ENCODE measurements at places on chromosomes 12 and 14.

DNA sequence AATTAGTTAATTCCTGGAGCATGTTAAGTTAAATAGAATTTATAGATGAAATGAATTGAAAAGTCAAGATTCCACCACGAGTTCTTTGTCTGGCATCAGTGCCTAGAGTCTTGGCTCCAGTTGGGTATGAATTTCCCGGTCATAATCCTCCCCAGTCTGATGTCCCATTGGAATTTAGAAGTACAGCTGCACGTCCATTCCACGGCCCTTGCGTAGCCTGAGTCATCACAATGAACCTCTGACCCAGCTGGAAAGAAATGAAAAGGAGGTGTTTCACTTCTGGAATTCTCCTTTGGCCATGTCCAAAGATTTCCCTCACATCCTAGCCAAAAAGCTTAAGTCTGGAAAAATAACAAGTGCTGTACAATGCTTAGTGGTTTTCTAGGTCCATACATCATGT is 122.7 kb downstream of the KICS2 start:
- DNase-seq: no peak

- no peak for DNase-seq
Observed at GRCh38 chr12:2320841-2321240, 268.1 kb downstream of the CACNA1C start.

DNA sequence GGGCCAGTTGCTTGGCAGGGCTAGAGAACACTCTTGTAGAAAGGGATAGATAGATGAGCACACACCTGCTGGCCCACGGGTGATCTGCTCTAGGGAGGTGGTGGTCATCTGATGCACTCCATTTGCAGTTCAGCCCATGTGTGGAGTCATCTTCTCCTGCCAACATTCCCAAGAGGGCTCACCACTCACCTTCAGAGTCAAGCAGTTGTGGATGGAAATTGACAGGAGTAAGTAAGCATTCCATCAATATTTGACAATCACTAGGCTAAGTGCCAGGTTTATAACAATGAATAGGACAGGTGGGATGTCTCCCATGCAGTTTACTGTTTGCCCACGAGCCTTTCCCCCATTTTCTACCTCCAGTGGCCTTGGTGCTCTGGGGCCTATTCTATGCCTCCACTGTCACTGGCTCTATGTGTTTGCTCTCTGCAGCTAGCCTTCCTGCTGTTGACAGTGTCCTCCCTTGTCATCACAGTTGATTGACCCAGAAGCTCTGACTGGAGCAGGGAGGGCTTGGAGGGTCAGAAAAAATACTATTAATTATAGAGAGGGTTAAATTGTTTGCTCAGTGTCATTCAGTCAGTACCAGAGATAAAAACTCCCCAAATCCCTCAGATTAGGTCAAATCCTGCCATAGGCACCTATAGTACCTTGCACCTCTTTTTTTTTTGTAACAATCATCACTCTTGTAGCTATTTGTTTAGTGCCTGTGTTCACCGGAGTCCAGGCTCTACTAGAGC is 134.6 kb upstream of the PZP start:
- DNase-seq: no peak

DNA sequence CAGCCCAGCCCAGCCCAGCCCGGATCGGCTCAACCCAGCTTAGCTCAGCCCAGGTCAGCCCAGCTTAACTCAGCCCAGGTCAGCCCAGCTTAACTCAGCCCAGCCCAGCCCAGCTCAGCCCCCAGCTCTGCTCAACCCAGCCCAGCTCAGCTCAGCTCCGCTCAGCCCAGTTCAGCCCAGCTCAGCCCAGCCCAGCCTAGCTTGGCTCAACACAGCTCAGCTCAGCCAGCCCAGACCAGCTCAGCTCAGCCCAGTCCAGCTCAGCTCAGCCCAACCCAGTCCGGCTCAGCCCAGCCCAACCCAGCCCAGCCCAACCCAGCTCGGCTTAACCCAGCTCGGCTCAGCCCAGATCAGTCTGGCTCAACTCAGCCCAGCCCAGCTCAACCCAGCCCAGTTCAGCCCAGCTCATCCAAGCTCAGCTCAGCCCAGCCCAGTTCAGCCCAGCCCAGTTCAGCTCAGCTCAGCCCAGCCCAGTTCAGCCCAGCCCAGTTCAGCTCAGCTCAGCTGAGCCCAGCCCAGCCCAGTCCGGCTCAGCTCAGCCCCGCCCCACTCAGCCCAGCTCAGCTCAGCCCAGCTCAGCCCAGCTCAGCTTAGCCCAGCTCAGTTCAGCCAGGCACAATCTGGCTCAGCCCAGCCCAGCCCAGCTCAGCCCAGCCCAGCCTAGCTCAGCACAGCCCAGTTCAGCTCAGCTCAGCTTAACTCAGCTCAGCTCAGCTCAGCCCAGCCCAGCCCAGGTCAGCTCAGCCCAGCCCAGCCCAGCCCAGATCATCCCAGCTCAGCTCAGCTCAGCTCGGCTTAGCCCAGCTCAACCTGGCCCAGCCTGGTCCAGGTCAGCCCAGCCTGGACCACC is 331.7 kb downstream of the TMEM121 start:
- DNase-seq: peak; percentile 4

GRCh38 chr14:68789821-68790643 is 2.8 kb downstream of the ZFP36L1 start:
- DNase-seq: no peak

GRCh38 chr12:49741882-49742620 is 694 bp downstream of the TMBIM6 start:
- DNase-seq: peak; percentile 78

DNA sequence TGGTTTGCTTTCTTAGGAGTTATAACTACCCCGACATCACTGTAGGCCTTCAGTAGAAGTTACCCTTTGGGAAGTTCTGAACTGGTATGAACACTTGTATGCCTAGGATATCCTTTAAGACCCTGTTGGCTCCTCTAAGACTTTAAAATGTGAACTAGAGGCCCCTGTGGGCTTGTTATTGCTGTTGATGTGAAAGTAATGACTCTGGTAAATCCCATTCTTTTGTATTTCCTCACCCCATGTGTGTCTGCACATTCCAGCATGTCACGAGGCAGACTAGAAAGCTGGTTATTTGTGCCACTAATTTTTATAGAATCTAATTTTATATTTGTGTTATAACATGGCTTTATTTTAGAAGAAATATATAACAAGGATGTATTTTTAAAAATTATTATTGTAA is 48.9 kb downstream of the SERPINA10 start:
- no peak for DNase-seq

DNA sequence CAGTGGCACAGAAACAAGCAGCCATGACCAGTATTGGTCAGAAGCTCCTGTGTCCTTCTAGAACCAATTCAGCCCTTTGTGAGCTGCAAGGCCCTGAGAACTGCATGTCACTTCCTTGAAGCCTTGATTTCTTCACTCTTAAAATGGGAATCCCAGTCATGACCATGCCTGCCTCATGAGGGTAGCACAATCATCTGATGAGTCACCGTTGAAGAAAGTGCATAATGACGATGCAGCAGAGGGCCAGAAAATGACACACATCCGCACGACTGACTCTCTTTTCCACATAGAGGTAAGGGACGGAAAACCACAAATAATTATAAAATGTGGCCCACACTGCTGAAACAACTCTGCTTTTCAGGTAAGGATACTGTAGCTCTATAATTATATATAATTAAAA is 777.4 kb downstream of the BCL11B start:
- no peak for DNase-seq

DNA sequence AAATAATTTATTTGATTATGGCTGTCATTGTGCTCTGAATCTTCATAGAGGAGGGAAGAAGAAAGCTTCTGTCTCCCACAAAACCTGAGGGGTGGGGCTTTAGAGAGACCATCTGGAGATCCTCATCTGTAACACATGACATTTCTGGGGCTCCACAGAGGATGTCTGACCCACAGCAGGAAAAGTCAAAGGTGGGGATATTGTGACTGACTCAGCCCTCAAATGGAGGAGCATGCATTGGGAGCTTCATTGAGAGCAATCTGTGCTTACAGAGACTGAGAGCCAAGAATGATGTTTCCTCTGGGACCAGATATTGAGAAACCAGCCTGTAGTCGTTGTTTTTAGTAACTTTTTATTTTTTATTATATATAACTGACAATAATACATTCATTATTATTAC is 158.7 kb downstream of the SYT1 start:
- DNase-seq: no peak

DNA sequence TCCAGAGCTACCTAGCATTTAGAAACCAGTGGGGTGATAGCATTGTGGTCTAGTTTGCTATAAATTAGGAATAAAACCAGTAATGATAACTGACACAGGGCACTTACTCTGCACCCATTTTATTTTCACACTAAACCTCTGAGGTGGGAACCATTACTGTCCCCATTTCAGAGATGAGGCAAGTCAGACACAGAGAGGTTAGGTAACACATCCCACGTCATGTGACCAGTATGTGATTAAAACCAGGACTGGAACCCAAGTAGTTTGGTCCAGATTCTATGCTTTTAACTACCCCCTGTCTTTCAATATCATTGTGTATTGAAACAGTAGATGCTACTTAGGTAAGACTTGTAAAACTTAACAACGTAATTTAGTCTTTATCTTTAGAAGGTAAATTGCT is 110.2 kb downstream of the PLXNC1 start:
- no peak for DNase-seq

DNA sequence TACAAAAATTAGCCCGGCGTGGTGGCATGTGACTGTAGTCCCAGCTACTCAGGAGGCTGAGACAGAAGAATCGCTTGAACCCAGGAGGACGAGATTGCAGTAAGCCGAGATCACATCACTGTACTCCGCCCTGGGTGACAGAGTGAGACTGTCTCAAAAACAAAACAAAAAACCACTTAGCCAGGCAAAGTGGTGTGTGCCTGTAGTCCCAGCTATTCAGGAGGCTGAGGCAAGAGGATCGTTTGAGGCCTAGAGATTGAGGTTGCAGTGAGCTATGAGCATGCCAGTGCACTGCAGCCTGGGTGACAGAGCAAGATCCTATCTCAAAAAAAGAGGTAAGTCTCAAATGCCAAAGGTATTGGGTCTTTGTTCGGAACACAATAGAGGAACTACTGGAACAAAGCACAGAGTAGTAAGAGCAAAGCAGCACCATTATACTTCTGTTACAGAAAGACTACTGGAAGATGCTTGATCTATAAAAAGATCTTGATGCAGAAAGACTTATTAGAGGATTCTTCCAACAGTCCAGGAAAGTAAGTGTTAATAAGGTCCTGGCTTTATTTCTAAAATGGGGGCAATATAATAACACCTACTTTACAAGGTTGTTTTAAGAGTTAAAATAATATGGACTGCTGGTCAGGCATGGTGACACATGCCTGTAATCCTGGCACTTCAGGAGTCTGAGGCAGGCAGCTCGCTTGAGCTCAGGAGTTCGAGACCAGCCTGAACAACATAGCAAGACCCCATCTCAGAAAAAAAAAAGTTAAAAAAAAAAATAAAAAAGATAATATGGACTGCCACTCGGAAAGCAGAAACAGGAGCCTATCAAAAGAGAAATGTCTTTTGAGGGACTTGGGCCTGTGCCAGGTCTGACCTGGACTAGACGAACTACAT is 29.9 kb downstream of the BTBD7 start:
- DNase-seq: no peak

DNA sequence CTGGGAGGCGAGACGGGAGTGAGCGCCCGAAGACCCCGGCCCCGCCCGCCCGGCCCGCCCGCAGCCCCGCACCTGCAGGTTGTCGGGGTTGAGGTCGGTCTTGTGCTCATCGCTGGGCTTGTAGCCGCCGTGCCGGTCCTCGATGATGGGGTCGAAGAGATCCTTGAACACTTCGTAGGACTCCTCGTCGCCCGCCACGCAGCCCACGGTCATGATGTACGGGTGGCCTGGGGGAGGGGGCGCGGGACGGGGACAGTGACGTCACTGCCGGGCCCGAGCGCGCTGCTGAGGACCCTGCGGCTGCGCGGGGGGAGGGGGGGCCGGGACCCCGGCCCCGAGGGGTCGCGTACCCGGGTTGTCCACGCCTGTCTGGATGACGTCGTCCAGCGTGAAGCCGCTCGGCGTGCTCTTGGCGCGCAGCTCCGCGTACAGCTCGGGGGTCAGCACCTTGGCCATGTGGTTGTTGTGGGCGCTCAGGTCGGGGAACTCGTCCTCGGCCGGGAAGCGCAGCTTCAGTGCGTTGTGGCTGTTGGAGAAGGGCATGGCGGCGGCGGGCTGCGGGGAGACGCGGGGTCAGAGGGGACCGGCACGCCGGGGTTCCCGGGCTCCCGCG is 573 bp downstream of the CKB start:
- DNase-seq: no peak

- DNase-seq: no peak
Observed at GRCh38 chr12:31217356-31218130, 108.4 kb downstream of the SINHCAF start.

DNA sequence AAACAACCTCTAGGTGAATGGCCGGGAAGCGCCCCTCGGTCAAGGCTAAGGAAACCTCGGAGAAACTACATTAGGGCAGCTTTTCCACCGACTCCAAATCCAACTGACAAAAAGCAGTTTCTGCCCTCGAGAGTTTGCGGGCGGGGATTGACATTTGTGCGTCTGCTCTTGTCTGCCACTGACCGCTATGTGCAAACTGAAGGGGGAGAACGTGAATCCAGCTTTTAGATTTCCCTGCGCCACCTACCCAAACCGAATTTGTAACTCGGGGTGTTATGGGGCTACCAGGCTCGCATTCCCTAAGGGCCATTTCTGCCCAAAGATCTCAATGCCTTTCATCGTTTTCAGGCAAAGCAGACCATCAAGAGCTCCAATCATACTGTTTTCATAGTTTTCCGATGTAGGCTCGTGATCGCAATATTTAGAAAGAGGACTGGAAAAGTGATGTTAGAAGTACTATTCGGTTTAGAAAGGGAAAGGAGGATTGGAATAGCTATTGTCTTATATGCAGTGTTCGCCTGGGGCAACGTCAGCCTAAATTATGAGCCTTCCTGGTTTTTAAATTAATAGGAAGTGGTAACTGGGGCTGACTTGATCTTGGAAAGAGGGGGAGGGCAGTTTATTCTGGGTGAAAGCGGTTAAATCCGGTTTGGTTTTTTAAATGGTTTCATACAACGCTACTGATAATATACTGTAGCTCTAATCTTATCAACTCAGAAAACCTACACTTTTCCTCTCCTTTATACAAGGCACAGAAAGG is 45.4 kb downstream of the BCAT1 start:
- DNase-seq: no peak

All from activated T-cell treated with anti-CD3 and anti-CD28 coated beads, Interleukin-2, amount 50 U/mL, for 4 hours (primary cell).